ENCODE measurements at places on chromosomes 6 and 20. TPM values are rescaled to one million over a fixed set of nuclear protein-coding genes. Genes with fewer than 3 reads are reported as not detected.

DNA sequence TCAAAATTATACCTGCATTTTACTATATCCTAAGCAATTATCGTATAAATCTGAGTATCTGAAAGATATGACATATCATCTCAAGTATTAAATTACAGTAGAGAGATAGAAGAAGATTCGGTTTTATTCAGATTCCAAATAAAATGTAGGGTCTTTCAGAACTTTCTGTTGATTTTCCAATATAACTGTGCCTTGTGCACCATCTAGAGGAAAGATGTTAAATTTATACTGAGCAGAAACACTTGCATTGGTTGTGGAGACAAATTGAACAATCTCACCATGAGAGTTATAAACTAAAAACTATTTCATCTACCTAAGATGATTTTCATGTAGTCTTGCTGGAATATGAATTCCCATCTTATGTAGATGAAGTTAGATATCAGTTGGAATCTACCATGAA lies 26.8 kb upstream of the HSF2 start:
- no peak for DNase-seq

GRCh38 chr6:130932438-130932837 lies 105.2 kb downstream of the SMLR1 start:
- DNase-seq: no peak

PRSS16 gene
- 0.16 TPM for total RNA-seq

GRCh38 chr6:43011207-43011606 lies 2.5 kb downstream of the MEA1 start:
- DNase-seq: no peak

- DNase-seq: no peak
Measured at GRCh38 chr6:45569210-45569945, 191.6 kb upstream of the SUPT3H start.

PRR18 gene
- 0.11 TPM for total RNA-seq

GRCh38 chr6:73747289-73747688 lies 51.3 kb downstream of the CD109 start:
- no peak for DNase-seq

DNA sequence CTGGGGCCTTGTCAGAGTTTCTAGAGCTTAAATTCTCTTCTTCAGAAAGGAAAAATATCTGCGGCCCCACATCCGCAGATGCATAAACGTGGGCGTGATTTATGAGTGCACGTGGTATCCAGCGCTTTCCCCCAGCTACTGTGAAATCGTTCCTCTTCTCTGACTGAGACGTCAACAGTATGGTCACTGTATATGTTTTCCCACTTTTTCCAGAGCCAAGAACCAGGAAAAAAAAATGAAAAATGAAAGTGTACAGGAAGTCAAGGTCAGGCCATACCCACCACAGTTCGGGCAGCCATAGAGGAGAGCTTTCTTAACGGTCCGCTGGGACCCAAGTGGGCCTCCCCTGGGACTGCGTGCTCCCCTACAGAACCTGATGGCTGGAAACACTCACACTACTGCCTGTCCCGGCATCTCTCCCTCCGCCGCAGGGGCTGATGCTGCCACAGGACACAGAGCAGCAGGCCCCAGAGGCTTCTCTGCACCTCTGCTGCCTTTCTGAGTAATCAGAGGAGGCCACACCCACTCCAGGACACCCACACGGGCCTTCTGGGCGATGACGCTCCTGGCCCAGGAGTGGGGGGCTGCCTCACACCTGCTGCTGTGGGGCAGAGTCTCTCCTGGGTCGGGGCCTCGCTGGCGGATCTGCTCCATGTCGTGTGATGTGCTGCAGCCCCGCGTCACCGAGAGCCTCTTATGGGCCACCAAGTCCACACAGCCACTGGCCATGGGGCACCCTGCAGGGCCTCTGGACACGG lies 16.4 kb upstream of the STX16 start:
- no peak for DNase-seq

- no peak for DNase-seq
Measured at GRCh38 chr6:62523630-62524029, 237.6 kb upstream of the KHDRBS2 start.

- DNase-seq: no peak
Measured at GRCh38 chr6:118606268-118606667, 45.1 kb downstream of the CEP85L start.

DNA sequence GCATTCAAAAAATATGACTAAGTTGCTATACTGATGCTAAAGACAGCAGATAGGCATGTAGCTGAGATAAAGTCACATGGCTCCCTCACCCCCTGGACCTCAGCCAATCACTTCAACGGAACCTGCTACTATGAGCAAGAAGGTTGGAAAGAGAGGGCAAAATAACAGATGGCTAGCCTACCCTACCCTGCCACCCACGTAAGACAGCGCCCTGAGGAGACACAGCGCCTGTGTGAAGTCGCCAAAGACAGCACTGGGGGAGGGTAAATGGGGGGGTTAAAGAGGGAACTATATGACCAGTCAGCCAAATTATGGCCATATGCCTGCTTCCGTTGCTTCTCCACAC lies 163.2 kb downstream of the RALGAPA2 start:
- DNase-seq: no peak

GRCh38 chr6:7292596-7293255 lies 20.3 kb downstream of the SSR1 start:
- no peak for DNase-seq

- DNase-seq: no peak
Measured at GRCh38 chr6:93721386-93722048, 302.2 kb upstream of the EPHA7 start.

GRCh38 chr20:33569802-33570391 lies 80.0 kb downstream of the CBFA2T2 start:
- DNase-seq: no peak

GRCh38 chr20:42338294-42339201 lies 720.4 kb upstream of the CHD6 start:
- DNase-seq: no peak

DNA sequence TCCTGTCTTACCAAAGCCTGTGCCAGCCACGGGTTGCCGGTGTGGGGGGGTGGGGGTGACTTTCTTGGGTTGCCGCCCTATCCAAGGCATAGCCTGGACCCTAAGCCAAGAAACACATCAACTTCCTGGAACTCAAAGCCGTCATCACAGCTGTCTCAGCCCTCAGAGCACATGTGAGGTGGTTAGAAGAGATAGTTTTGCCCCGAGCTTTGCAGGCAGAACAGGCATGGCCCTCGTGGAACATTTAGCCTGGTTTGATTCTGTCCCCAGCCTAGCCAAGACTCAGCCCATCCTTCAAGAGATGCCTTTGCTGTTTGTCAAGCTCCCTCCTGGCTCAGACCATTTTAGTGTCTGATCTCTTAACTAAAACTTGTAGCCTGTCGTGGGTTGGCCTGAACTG lies 64.9 kb downstream of the RREB1 start:
- DNase-seq: no peak

ZSWIM3 gene
- 2.1 TPM for total RNA-seq

- DNase-seq: no peak
Measured at GRCh38 chr6:136066005-136066404, 184.1 kb downstream of the MTFR2 start.

RIMS4 gene
- total RNA-seq: not detected

GRCh38 chr20:46173652-46174468 lies 55.7 kb downstream of the CD40 start:
- no peak for DNase-seq

DNA sequence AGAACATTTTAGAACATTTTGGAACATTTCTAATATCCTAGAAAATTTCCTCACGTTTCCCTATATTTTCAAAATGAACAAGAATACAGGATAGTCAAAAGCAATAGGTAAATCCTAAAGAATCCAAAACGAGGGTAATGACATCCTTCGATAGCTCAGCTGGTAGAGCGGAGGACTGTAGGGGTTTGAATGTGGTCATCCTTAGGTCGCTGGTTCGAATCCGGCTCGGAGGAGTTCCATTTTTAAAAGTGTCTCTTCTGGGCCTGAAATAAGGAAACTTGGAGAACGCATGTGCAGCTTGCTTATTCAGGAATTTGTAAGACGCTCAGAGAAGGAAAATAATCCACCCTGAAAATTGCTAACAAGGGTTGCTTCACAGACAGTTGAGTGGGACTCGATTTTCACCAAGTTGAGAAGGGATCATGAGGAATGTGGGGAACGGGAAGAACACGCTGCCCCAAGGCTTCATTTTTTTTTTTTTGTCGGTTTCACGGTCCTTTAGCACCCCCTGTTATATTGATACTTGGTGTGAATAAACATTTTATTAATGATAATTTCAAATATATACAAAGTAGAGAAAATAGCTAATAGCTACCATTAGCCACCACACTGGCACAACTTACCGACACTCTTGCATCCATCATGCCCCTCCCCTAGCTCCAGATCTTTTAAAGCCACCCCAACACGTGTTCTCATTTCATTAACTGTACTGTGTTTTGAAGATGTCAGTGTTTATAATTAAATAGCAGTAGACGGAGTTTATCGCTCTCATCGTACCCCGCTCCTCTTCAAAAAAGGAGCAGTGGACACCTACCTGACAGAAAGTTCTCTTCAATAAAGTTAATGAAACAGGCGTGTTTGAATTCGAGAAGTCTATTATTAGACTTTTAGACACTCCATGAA lies 1.8 kb upstream of the ABT1 start:
- DNase-seq: no peak

ABHD16A gene
- total RNA-seq: 26.9 TPM

- no peak for DNase-seq
Measured at GRCh38 chr6:68695838-68696237, 60.8 kb downstream of the ADGRB3 start.

MUC21 gene
- not detected for total RNA-seq

GPR6 gene
- total RNA-seq: not detected

DNA sequence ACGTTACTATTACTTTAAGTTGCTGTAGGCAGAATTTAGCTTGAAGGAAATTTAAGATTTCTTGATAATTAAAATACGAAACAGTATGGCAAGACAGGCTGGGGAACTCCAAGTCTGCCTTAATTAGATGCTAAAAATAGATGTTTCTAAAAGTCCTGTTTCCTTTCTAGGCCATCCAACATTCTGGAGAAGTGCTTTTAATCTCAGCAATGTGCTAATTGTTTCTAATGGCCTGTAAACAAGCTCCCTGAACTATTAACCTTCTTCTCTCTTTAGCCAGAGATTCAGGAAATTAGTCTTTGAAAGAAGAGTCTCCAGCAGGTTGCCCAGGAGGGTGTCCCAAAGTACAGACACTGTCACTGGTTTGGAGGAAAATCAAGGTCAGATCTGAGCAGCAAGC lies 677.3 kb upstream of the AGPAT4 start:
- no peak for DNase-seq

ECHDC1 gene
- total RNA-seq: 42.7 TPM

- DNase-seq: no peak
Measured at GRCh38 chr6:99318566-99318965, 30.9 kb downstream of the FAXC start.

All from Right ventricle myocardium inferior (tissue), 1 donor.